ENCODE measurements at places on chromosomes 1 and 21. TPM values are rescaled to one million over a fixed set of nuclear protein-coding genes. Genes with fewer than 3 reads are reported as not detected.

CCDC181 gene
- 0.67 TPM for total RNA-seq

GPX7 gene
- 17.3 TPM for total RNA-seq

ANGPTL7 gene
- 0.29 TPM for total RNA-seq

FCGR2B gene
- 0.15 TPM for total RNA-seq

RPE65 gene
- 20.1 TPM for total RNA-seq

CRYAA gene
- not detected for total RNA-seq

CFAP107 gene
- 0.27 TPM for total RNA-seq

BACE2 gene
- 2.0 TPM for total RNA-seq

TOR1AIP2 gene
- 83.3 TPM for total RNA-seq

STX12 gene
- total RNA-seq = 64.5 TPM

ADGRL4 gene
- total RNA-seq = 0.47 TPM

PCAT6 gene
- 3.6 TPM for total RNA-seq

CIART gene
- total RNA-seq = 9.2 TPM

CFHR2 gene
- total RNA-seq = not detected

SLC16A4 gene
- 1.4 TPM for total RNA-seq

TDRD5 gene
- total RNA-seq = 0.09 TPM

NBPF20 gene
- total RNA-seq = 6.4 TPM

FTCD gene
- total RNA-seq = 0.67 TPM

TRPM2 gene
- 0.29 TPM for total RNA-seq

SF3B4 gene
- total RNA-seq = 34.8 TPM

FCAMR gene
- 0.18 TPM for total RNA-seq

CELA3B gene
- total RNA-seq = not detected

TNNT2 gene
- 0.36 TPM for total RNA-seq

KIAA0040 gene
- total RNA-seq = 0.41 TPM

GPR161 gene
- 19.6 TPM for total RNA-seq

KRTAP11-1 gene
- not detected for total RNA-seq

OR2T11 gene
- 0.38 TPM for total RNA-seq

FCRL6 gene
- total RNA-seq = not detected

LCE1E gene
- total RNA-seq = 0.51 TPM

GPR37L1 gene
- 0.42 TPM for total RNA-seq

PIGM gene
- 12.4 TPM for total RNA-seq

PALMD gene
- 1.6 TPM for total RNA-seq
